ENCODE measurements at places on chromosomes 16 and 17. TPM values are rescaled to one million over a fixed set of nuclear protein-coding genes. Genes with fewer than 3 reads are reported as not detected.

Gene SHPK
- 10.7 TPM for total RNA-seq

Gene C17orf78
- not detected for total RNA-seq

Gene HSD11B2
- total RNA-seq = not detected

DNA sequence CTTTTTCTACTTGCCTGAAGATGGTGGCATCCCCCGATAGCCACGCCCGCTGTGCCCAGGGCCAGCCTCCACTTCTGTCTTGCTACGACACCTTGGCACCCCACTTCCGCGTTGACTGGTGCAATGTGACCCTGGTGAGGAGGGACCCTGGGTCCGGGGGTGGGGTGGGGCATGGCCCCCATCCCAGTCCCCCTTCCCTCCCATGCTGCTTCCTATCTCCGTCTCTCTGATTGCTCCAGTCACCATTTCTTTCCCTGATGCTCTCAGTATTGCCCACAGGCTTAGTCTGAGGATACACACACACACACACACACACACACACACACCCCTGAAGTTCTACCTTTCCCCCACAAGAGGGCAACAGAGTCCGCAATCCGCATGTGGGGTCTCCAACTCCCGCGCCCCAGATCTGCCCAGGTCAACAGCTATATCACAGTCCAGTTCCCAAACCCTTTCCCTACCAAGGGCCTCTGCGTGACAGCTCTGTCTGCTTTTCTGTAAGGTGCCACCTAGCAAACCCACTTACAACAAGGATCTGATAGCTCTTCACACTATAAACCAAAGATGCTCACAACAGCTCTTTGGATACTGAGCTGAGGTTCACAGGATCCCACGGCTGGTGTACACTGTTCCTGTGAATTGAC, 3.4 kb downstream of the SGCA start:
- peak; percentile 81 for DNase-seq

Gene KIAA0753
- total RNA-seq = 18.6 TPM

Gene CLEC18B
- total RNA-seq = 3.1 TPM

Gene BIRC5
- total RNA-seq = 0.32 TPM

Gene ZNF19
- 9.3 TPM for total RNA-seq

GRCh38 chr17:35709874-35710273, 21.6 kb upstream of the RASL10B start:
- DNase-seq = no peak

DNA sequence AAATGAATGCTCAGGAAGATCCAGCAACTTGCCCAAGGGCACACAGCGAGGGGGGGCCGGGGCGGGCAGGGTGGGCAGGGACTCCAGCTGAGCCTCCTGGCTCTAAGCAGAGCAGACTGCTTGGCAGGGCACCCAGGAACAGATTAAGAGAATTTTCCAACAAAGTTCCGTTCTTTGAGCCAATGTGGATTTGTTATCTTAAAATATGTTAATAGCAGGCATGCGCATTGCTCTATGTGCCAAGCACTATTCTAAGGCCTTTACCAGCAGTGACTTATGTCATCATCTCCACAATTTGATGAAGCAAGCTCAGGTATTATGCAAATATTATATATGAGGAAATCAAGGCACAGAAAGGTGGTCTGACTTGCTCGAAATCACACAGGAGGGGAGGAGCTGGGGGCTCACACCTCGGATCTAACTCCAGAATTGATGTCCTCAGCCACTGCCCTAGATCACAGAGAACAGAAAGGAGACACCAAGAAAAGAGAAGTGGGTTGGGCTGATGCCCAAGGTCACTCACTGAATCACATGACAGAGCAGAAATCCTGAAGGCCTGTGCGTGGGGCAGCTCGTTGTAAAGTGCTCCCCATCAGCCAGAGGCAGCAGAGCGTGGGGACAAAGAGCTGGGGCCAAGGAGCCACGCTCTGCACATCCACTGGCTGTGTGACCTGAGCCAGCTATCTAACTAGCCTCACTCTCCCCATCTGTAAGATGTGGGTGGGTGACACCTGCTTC, 23.2 kb upstream of the MEAK7 start:
- DNase-seq = no peak

GRCh38 chr17:57033296-57033695, 51.8 kb upstream of the AKAP1 start:
- no peak for DNase-seq

DNA sequence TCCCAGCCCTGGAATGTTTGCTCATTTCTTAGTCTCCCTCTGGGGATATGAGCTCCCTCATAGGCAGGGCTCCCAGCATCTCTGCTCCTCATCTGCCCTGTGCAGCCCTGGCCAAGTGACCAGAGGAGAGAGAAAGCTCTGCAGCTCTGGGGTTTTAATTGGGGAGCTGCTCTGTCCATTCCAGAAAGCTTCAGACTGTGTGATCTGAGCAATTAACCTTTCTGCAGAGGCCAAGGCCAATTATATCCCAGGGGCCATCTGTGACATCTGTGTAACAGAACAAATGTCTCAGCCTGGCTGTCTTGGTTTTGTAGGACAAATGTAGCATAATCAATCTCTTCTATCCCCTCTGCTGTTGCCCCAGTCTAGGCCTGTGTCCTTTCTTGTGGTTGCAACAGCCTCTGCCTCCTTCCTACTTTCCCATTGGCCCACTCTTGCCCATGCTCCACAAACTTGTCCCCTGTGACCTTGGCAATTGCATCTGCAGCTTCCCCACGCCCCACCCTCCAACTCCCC, 156.0 kb downstream of the GSG1L start:
- no peak for DNase-seq

Gene CEP295NL
- 0.28 TPM for total RNA-seq

- DNase-seq = no peak
Measured at GRCh38 chr17:67600408-67600807, 117.3 kb upstream of the NOL11 start.

Gene CA4
- total RNA-seq = not detected

DNA sequence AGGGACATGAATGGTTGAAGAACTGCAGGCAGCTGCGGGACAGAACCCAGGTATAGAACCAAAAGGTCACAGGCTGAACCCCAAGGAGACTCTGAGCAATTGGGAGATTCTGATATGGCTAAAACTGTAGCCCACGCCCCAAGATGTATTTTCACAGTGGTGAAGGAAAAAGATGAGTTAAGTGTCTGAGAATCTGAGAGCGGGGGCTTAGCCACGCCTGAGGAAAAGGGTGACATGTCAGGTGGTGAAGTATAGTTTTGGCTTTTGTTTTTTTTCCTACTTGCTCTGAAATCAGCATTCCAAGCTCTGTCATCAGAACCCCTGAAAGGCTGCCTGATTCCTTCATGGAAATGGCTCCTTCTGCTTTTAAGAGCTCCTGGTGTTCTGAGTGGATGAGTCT, 73.3 kb downstream of the AKAP1 start:
- DNase-seq = no peak

GRCh38 chr16:19751478-19752385, 33.7 kb downstream of the IQCK start:
- no peak for DNase-seq

DNA sequence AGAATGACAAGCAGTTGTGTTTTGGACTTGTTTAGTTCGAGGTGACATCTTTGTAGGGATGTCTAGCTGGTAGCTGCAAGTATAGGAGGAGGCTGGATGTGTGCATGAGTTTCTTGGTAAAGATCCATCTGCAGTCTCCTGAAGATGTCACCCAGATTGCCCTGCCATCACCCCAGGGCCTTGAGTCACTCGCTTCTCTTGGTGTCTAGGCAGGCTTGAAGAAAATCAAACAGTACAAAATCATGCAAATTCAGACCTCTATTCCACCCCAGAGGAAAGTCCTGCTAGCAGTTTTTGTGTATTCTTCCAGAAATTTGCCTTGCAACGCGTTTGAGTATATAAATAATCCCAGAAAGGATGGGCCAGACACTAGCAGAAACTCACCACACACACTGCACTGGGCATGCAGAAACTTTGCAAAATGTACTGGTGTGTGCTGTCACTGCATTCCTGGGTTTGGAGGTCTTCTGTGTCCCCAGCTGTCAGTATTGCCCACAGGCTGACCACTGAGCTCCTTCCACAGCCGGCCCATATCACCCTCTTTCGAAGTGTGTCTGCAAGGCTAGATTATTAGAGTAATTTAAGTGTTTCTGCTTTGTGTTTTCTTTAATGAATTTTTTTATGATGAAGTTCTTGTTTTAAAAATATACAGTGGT, 51.5 kb downstream of the TENT4B start:
- DNase-seq = no peak

GRCh38 chr17:14133104-14133503, 63.8 kb downstream of the COX10 start:
- no peak for DNase-seq

DNA sequence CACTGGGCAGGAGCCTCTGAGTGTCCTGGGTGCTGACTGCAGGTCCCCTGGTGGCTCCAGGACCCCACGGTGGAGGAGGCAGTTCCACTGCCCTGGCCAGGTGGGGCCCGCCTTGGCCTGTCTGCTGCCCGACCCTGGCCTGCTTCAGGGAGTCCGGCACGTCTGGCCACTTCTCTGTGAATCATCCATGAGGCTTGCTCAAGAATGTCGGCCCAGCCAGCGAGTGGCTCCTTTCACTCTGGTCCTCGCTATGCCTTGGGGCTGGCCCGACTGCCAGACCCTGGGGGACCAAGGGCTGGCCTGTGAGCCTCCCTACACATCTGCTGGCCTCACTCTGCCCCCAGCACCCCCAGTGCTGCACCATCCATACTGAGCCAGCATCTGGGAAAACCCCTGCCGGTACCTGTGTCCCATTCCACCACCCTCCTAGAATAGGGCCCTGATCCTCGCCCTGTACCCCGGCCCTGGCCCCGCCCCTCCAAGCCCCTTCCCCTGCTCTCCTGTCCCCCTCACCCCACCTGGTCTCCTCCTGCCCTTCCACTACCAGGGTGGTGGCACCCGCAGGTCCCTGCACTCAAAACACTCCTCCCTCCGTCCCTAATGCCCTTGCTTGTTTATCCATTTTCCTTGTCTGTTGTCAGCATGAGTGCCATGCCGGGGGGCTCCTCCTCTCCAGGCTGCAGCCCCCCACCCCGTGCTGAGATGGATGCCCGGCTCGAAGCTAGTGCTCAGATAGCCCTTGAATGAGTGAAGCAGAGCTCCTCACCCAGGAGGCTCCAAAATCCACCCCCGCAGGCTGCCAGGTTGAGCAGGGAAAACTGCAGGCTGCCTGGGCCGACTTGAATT, 35.5 kb downstream of the ADCY7 start:
- no peak for DNase-seq

DNA sequence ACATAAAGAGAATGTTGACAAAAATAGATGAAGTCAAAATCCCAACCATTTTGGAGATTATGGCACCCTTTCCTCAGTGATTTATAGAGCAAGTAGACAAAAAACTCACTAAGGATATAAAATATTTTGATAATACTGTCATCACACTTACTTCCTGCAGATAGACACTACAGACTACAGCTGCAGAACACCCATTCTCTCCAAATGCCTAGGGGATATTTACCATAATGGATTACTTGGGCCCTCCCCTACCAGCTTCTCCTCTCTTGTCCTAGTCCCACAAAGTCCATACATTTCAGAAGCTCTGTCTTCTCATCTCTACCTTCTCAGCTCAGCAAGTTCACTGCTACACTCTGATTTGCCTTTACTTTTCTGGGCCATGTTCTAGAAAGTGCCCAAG, 37.2 kb upstream of the CCNF start:
- no peak for DNase-seq

DNA sequence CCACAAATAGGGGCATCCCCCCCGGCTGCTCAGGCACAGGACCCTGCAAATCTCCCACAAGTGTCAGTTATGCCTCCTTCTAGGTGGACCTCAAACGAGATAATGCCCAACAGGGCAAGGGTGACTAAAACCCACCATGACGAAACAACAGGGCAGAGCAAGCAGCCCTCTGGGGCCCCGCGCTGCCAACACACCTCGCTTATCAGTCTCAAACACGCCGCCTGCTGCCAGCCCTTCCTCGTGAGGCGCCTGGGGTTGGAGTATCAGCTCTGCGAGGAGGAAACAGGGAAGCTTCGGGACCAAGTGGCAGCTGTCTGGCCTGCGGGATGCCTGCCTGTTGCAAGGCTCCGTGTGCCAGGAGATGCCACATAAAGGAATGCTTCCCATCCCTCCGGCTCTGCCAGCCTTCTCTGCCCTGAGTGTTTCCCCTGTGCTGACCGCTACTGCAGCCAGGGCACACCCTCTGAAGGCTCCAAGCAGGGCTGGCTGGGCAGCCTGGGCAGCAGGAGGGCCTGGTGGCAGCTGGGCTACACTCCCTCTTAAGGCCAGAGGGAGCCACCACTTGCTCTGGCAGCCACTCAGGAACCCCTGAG, 2.5 kb downstream of the SMIM5 start:
- no peak for DNase-seq

GRCh38 chr17:61363601-61364462, 35.8 kb upstream of the TBX2 start:
- DNase-seq = no peak

Gene RTN4RL1
- total RNA-seq = 0.30 TPM

DNA sequence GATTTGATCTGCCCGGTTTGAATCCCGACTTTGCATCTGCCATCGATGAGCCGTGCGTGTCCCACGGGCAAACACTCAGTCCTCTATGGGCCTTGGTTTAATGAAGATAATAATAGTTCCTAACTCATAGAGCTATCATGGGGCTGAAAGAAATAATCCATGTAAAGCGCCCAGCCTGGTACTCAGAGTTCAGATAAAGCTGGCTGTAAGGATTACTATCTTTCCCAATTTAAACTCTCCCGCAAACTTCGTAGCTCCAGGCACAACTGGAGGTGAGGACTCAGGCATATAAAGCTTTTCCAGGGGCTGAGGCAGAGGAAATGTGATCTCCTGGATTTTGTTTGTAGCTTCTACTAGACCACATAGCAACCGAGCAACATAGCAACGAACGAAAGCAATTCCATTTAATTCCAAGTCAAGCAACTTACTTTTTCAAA, 16.3 kb downstream of the ALOX15 start:
- no peak for DNase-seq

Gene GPR142
- total RNA-seq = not detected

Gene KRT33B
- not detected for total RNA-seq

DNA sequence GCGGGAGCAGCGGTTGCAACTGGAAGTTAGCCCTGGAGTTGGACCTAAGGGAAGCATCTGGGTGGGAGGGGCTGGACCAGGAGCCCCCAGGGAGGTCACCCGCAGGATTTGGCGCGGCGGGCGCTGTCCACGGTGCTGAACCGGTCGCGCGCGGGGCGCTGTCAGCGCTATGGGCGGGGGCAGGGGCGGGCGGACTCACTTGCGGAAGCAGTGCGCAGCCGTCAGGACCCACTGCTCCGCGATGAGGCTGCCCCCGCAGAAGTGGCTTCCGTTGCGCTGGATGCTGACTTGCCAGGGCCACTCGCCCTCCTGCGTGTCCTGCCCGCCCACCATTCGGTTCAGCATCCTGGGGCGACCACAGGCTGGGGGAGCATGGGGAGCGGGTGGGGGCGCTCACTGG, 4.5 kb downstream of the PRSS27 start:
- peak; percentile 77 for DNase-seq

Gene KRT37
- total RNA-seq = not detected

DNA sequence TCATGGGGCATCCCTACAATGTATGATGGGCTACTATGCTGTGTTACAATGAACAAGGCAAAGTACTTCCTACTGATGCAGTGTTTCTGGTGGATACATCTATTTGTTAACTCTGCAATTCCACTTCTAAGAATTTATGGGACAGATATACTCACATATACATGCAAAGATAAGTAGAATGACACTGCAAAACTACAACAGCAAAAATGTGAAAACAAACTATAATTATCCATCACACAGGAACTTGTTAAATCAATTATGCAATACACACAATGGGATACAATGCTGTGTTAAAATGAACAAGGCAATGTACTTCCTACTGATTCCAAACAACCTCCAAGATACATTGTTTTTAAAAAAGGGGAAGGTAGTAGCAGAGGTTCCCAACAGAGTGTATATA, 3.2 kb downstream of the DDX52 start:
- no peak for DNase-seq
